ENCODE measurements at places on chromosomes 13 and 19.
A peak's percentile ranks its signal among the peaks of the same experiment; 100 is the strongest.

DNA sequence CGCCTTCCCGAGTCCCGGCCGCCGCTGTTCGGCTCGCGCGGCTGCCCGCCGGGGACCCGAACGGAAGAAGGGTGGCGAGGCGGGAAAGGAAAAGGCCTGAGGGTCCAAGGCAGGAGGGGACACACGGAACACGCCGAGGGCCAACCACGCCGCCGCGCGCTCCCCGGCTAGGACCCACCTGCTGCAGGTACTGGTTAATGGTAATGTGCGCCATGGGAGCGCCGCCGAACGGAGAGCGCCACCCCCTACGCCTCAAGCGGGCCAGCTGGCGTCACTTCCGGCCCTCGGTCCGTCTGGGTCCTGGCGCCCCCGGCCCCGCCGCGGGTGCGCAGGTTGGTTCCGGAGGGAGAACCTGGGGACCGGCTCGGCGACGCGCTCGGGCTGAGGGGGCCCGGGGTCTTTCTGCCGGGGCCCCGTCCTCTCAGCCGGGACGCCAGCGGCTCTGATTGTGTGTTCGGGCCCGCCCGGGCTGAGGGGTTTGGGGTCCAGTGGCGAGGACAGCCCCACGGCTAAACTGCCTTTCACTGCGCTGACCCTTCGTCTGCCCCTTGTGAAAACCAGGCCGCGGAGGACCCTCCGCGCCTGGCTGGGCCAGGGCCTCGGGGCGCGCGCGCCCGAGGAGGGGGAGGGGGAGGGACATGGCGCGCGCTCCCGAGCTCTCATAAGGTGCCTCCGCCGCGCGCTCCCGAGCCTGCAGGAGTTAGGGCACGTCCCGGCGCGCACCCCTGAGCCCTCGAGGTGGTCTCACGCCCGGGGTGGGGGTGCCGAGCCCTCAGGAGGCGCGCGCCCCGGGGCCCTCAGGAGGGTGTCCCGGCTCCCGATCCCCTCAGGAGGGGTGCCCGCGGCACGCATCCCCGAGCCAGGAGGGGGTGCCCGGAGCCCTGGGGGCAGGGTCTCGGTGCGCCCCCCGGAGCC lies at the start of gene PCID2:
TSS of gene PCID2 (minus strand) at position 249 of the 915 bp plus-strand sequence. CDS start at position 214, 35 bp downstream.
- no peaks in the 10 kb centered on the region for H3K27me3 ChIP-seq
- peak within 1 kb of the TSS; percentile 82 for H3K4me3 ChIP-seq
- DNase-seq: peak; percentile 90

GRCh38 chr19:19997656-19998268 lies 41.5 kb downstream of the ZNF682 start:
- peak; percentile 23 for DNase-seq
- H3K36me3 ChIP-seq: no peaks in the 10 kb centered on the region
- no peak overlapping the region for H3K4me3 ChIP-seq
- H3K27me3 ChIP-seq: no peaks in the 10 kb centered on the region
- H3K27ac ChIP-seq: no peak overlapping the region
- no peaks in the 10 kb centered on the region for H3K4me1 ChIP-seq

- H3K4me3 ChIP-seq: no peak overlapping the region
- DNase-seq: no peak
- no peak overlapping the region for H3K27ac ChIP-seq
- peaks cover 26% of the 10 kb centered on the region for H3K36me3 ChIP-seq
- no peaks in the 10 kb centered on the region for H3K27me3 ChIP-seq
- peaks cover 15% of the 10 kb centered on the region for H3K4me1 ChIP-seq
Measured at GRCh38 chr13:19852766-19853165, 10.7 kb downstream of the ZMYM5 start.

DNA sequence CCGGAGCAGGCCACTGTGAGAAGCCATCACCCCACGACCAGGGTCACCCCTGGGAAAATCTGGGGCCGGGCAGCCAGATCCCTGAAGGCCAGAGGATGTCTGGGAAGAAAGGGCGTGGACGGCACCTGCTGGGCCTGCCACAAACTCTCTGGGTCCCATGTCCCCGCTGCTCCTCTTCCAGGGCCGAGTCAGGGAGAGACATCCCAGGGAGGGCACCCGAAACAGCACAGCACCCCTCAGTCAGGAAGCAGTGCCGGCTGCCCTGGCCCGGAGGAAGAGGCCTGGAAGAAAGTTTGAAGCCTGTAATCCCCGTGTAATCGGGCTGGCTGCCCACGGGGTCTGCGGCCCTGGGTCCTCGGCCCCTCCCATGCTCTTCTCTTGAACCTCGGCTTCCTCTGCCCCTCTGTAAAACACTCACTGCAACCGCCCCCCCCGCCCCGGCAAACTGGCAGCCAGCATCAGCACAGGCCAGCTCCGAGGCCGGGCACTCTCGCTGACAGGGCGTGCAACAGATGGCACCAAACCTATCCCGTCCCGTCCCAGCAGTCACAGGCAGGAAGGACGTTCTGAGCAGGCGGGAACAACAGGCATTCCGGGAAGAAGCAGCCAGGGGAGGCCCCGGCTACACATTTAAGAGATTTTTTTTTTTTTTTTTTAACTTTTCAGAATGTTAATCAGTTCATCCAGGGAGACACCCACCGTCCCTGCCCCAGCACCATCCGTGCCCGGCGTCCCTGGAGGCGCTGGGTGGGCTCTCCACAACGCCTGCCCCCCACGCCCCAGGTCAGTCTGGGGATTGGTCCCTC lies 1.5 kb downstream of the SBNO2 start:
- peak overlapping the region; percentile 85 for H3K27ac ChIP-seq
- no peak for DNase-seq
- no peaks in the 10 kb centered on the region for H3K36me3 ChIP-seq
- peak overlapping the region; percentile 86 for H3K4me3 ChIP-seq

DNA sequence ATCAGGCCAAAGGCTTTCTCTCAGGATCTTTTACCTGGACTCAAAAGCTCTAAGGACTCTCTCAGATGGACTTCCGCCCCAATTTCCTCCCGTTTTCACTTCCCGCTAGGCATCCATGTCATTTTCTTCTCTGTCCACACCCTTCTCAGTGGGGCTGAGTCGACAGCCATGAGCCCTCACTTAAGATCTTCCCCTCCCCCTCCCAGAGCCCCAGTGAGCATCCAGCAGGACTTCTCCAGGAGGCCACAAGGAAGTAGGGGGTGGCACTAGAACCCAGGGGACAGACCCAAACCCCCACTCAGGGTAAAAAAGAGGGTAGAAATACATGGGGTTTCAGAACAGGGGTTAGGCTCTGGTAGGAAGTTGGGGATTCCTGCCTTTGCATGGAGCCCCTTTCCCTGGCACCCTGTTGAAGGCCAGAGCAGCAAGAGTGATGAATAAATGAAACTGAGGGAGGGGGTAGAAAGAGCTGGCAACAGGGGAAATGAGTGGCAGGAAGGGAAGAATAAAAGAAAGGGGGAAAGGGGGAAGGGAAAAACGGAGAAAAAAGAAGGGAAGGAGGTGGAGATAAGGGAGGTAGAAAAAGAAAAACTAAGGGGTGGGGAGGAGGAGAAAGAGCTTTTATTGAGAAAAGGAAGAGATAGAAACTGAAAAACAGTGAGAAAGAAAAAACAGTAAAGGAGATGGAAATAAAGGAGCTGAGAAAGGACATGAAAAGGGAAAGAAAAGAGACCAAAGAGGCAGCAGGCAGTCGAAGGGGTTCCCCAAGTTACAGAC lies 42.3 kb downstream of the DEDD2 start:
- H3K36me3 ChIP-seq: peaks cover 4% of the 10 kb centered on the region
- peaks cover 18% of the 10 kb centered on the region for H3K27me3 ChIP-seq
- peaks cover 15% of the 10 kb centered on the region for H3K4me1 ChIP-seq

- no peak overlapping the region for H3K27ac ChIP-seq
- peaks cover 22% of the 10 kb centered on the region for H3K4me1 ChIP-seq
- H3K4me3 ChIP-seq: no peak overlapping the region
- no peaks in the 10 kb centered on the region for H3K36me3 ChIP-seq
- H3K27me3 ChIP-seq: no peaks in the 10 kb centered on the region
Measured at GRCh38 chr13:51596541-51596940, 12.3 kb downstream of the WDFY2 start.

GRCh38 chr19:40284501-40285352 lies at the start of gene AKT2:
TSS of gene AKT2 (minus strand) at chr19:40285345. CDS start at chr19:40265267, 20,078 bp downstream.
- DNase-seq: peak; percentile 86
- H3K4me1 ChIP-seq: peaks cover 60% of the 10 kb centered on the region
- peak within 1 kb of the TSS; percentile 92 for H3K4me3 ChIP-seq
- H3K27me3 ChIP-seq: peaks cover 15% of the 10 kb centered on the region
- H3K27ac ChIP-seq: peak within 1 kb of the TSS; percentile 99
- peaks cover 9% of the 10 kb centered on the region for H3K36me3 ChIP-seq

- no peak for DNase-seq
- no peak overlapping the region for H3K4me3 ChIP-seq
- peaks cover 23% of the 10 kb centered on the region for H3K4me1 ChIP-seq
Measured at GRCh38 chr19:18659281-18660050, 22.6 kb downstream of the KLHL26 start.

DNA sequence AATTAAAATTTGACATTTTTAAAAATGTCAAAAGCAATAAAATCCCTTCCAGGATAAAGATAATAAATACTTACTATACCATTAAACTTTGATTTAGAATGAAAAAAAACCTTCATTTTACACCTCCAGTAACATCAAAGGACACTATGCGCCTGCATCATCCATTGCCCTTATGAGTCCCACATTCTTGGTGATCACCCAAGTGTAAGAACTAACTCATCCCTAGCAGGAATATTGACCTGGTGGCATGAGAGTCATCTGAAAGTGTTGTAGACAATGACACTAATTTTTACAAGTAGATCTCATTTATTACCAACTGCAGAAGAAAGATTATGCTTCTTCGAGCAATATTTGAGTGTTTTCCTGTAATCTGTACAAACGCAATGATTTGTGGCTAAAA lies 1128.9 kb downstream of the EFNB2 start:
- H3K4me1 ChIP-seq: no peaks in the 10 kb centered on the region
- H3K27ac ChIP-seq: no peak overlapping the region
- H3K36me3 ChIP-seq: no peaks in the 10 kb centered on the region
- H3K27me3 ChIP-seq: no peaks in the 10 kb centered on the region

DNA sequence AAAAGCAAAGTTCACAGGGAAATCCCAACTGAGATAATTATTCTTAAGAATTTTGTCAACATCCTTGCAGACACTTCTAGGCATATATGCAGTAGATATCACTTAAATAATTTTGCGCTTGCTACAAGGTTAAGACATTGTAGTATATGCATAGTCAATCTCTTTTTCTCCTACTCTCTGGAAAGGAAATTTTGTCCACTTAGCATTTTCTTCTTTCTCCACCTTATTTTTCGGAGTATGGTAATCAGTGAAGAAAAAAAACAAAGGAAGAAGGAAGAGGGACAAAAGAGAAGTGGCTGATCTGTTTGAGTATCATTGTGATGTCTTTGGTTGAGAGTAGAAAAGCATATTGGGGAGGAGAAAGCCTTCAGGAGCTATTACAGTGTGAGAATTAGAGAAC lies 104.6 kb downstream of the LACC1 start:
- no peak overlapping the region for H3K4me3 ChIP-seq
- no peaks in the 10 kb centered on the region for H3K36me3 ChIP-seq
- no peak for DNase-seq
- H3K4me1 ChIP-seq: no peaks in the 10 kb centered on the region

DNA sequence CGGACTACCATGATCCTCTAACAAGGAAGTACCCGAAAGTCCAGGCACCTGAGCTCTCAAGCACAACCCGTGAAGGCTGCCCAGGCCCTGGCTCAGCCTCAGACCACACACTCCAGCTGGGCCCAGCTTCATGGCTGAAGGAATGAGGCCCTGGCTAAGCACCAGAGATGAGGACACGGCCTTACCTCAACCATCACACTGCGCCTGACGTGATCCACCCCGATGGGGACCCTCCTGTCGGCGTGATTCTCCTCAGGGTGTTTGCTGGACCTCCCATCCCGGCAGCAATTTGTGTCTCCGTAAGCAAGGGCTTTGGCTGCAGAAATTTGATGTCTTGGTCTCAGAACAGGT lies 56.5 kb downstream of the F2RL3 start:
- H3K27ac ChIP-seq: no peak overlapping the region
- no peaks in the 10 kb centered on the region for H3K36me3 ChIP-seq
- DNase-seq: no peak
- no peak overlapping the region for H3K4me3 ChIP-seq
- no peaks in the 10 kb centered on the region for H3K4me1 ChIP-seq
- peaks cover 5% of the 10 kb centered on the region for H3K27me3 ChIP-seq

Data from immature natural killer cell (primary cell).